ENCODE measurements at places on chromosomes 7 and 10.

GRCh38 chr10:15859509-15859905 is 800 bp downstream of the MINDY3 start:
- no peak for DNase-seq

- DNase-seq = no peak
These were observed 27.7 kb downstream of the MGMT start for GRCh38 chr10:129494740-129495139.

GRCh38 chr10:29344073-29344820 is 55.4 kb downstream of the LYZL1 start:
- no peak for DNase-seq

DNA sequence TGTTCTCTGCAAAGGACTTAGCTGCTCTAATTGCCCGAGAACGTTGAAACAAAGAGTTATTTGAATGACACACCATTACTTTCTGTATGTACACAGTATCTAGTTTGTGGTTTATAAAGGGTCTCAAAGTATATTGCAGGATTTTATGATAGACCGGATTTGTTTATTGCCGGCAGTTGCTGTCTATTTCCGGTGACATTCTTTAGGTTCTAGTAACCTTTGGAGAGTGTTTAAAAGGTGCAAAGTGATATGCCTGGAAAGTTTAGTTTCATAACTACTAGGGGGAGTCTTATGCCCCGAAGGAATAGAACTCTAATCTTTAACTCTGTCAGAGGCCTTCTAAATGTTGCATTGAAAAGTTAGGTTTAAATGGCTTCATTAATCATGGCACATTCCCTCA is 63.8 kb downstream of the PAPSS2 start:
- no peak for DNase-seq

GRCh38 chr10:86402283-86402941 is 35.8 kb upstream of the GRID1 start:
- no peak for DNase-seq

GRCh38 chr7:100147278-100147677 is 1.4 kb upstream of the LAMTOR4 start:
- DNase-seq = no peak

DNA sequence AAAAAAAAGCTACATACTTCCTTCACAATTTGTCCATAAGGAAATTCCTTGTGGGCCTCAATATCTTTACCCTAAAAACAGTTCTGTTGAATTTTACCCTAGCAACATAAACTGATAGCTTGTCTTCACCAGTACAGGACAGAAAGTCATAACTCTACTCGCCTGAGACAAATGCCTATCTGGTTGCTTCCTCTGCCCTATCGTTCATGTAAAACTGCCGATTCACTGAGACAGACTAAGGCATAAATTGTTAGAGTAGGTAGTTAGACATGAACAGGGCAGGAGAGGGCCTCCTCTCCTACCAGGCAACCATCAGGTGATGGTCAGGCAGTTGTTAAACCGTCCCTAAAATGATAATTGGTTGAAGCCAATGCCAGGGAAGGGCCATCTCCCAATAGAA is 25.0 kb downstream of the IFIT3 start:
- no peak for DNase-seq

DNA sequence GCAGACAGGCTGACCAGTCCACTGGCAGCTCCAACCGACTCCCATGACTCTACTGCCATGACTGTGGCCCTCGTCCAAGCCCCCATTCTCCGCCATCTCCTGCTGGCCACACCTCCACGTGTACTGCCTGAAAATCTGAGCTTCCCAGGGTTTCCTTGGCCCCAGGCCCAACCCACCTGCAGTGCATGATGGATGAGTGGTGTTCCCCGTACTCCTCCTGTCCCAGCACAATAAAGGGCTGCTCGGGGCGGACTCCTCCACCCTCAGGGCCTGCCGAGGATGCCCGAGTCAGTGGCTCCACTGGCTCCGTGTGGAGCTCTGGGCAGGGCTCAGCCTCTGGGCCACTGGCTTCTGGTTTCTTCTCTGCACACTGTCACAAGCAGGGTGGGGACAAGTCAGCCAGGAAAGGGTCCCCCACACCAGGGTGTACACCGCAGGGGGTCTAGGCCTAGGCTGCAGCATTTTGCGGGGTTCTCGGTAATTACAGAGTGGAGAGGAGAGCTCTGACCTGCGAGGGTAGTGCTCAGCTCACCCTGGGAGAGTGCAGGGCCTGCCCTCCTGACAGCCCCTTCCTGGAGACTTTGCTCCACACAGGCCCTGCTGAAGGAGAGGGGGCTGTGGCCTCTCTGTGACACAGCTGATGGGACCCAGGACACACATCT is 15.2 kb downstream of the WDR91 start:
- no peak for DNase-seq

- no peak for DNase-seq
These were observed 735 bp downstream of the ZNF394 start for GRCh38 chr7:99499371-99499720.

DNA sequence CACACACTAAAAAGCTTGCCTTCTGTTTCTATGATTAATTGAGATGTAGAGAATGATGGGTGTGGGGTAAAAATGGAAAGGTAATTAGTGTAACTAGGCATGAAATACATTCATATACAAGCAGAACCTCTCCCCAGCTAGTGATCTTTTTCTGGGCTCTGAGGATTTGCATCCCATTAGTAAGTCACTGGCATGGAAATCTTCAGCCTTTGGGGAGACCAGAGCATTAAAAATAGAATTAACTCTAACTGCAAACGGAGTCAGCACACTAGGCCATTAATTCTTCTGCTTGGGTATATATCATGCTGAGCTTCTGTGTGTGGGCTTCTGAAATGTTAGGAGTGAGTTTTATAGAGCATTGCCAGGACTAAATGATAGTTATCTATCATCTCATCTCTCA is 128.9 kb downstream of the HDAC9 start:
- no peak for DNase-seq

GRCh38 chr7:17302575-17303142 is 4.2 kb downstream of the AHR start:
- DNase-seq = peak; percentile 40

DNA sequence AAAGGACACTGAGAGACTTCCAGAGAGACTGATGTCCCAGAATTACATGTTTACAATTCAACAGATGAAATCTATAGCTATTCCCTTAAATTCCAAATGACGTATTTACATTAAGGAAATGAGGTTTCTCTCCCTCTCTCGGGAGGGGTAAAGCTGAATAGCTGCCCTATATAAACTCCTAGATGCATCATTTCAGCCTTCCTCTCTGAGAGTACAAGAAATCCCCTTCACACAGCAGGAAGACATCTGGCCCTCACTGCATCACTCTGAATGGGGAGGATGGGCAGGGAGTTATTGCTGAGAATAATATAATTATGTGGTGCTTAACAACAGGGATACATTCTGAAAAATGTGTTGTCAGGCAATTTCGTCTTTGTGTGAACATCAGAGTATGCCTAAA is 11.0 kb downstream of the POT1 start:
- no peak for DNase-seq

DNA sequence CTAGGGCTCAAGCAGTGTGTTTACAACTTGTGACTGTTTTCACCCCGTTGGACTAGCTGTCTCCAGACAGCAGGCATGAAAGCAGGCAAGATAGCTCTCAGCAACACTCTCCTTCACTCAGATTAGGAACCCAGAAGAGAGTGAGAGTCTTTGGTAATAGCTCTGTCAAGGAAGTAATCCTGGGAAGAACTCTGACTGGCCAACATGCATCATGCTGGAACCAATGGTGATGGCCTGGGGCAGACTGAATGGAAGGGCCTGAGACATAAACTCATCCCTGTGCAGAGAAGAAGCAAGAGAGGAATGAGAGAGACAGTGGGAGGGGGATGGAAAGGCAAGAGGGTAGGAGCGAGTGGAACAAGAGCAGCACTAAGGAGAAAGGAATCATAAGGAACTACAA is 48.9 kb downstream of the AKR1D1 start:
- DNase-seq = no peak
